Hematopoietic multipotent progenitor cell treated with erythropoietin and hydrocortisone succinate and interleukin-3 and kit ligand, for 17 days (in vitro differentiated cells): ENCODE measurements at places on chromosomes 1 and 21.

- no peak for DNase-seq
Measured at GRCh38 chr1:173267453-173267945, 60.4 kb upstream of the TNFSF4 start.

DNA sequence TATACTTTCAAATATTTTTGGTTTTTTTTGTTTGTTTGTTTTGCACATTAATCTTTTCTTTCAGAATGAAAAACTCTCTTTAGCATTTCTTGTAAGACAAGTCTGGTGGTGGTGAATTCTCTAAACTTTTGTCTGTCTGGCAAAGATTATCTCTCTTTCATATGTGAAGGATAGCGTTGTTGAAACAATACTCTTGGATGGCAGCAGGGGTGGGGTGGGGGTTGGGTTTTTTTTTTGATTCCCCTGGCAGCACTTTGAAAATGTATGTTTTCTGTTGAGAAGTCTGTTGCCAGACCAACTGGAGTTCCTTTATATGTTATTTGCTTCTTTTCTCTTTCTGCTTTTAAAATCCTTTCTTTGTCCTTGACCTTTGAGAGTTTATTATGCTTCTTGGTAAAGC, 160.2 kb downstream of the VAV3 start:
- DNase-seq, result no peak

- DNase-seq, result peak; percentile 54
Measured at GRCh38 chr1:95232646-95233318, 1.2 kb upstream of the RWDD3 start.

GRCh38 chr1:241997401-241997998, 1.4 kb downstream of the MAP1LC3C start:
- no peak for DNase-seq

GRCh38 chr1:206842854-206843253, 22.6 kb upstream of the IL20 start:
- DNase-seq, result no peak

DNA sequence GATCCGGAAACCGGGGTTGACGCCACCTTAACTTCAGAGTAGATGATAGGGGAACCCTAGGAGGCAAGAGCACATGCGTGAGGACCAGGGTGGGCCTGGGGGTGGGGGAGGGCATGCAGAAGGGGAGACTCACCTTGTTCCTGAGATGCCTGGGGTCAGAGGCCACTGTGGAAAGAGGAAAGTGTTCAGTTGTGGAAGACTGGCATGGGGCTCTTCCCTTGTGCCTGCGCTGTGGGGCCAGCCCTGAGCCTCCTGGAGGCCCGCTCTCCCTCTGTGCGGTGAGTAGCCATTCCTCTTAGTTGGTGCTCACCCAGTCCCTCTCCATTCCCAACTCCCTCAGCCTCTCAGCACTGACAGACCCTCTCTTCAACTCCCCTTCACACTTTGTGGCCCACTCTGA, 36.6 kb downstream of the FCRL5 start:
- DNase-seq, result no peak

DNA sequence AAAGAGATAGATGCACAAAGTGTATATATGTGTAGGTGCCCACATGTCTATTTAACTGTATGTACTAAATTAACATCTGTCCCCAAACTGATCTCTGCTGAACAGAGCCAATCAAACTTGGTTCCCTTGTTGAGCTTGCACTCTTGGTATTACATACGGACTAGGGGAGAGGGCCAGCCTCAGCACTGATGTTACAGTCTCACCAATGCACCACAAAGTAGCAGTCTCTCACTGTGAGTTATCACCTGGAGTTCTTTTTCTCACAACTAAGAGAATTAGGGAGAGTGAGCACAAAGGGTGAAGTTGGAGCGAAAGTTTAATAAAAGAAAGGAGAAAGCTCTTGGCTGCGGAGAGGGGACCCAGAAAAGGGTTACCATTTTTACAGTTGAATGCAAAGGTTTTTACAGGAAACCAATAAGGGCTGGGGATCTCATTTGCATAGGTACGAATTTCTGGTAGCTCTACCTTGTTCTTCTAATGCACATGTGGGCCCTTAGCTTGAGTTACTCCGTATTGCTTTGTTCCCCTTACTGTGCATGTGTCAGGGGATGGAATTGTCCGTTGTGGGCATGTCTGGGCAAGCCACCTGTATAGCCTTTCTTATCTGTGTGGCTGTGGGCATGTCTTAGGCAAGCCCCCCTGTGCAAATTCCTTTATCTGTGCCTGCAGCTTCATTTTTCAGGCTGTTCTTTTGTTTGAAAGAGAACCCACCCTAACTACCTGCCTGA, 13.3 kb upstream of the CHI3L2 start:
- DNase-seq, result no peak
